Foreskin keratinocyte (primary cell): ENCODE measurements at places on chromosomes 7 and 10.

GRCh38 chr7:157211690-157212089 is 73.0 kb downstream of the UBE3C start:
- no peak for DNase-seq

- no peak for DNase-seq
Observed at GRCh38 chr10:87782721-87783120, 35.3 kb downstream of the ATAD1 start.

- no peak for DNase-seq
Observed at GRCh38 chr10:5305374-5305773, 59.4 kb upstream of the UCN3 start.

DNA sequence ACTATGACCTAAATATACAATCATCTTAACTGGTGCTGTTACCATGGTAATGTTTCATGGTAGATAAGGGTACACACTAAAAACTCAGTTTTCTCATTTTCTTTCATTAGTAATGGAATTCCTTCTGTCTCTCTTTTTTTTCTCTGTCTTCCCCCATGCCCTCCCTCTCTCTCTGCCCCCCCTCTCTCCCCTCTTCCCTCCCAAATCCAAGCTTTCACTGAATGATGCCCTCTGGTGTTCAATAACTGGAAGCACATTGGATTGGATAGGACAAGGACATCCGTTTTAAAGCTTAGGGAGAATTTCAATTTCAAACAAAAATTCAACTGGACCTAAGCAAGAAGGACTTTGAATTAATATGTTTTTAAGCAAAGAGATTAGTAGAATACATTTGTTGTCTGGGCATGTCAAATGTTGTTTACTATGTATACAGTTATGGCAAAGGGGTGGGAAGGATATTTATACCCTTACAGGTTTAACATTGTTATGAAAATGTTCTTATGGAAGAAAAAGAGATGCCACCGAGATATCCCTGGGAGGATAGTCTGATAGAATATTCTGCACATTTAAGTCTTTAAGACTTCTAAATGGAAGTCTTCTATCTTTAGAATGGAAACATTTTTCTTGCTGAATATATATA is 6.1 kb downstream of the CHRM2 start:
- DNase-seq: no peak

DNA sequence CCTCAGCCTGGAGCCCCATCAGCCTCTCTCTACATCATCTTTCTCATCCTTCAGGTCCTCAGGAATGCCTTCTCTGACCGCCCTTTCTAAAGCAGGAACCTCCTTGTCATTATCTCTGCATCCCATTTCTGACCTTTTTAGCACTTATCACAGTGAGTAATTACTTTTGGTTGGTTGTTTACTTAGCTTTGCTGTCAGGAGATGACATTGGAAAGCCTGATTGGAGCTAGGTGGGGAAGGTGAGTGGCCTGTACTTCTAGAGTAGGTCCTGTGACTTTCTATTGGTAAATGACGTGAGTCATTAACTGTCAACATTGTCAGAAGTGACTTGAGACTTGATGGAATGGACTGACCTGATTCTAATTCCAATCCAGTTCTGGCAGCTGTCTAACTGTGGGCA is 9.3 kb upstream of the SLC25A13 start:
- DNase-seq: no peak

DNA sequence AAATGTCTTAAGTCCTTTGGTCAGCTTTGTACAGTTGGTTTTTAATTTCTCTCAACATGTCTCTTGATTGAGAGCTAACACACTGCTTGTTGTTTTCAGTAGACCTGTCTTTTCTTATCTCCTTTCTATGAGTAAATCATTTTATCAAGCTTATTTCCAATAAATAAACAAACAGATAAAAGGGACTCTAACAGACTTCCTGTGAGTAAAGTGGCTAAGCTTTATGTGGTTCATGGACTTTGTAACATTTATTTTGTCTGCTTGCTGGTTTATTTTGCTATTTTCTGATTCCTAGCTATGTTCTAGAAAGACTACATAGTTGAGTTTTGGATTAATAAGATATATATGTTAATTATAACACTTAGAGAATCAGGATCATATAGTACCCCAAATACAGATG is 27.1 kb downstream of the OR9A2 start:
- DNase-seq: no peak

- DNase-seq: peak; percentile 64
Observed at GRCh38 chr10:132946-133898, 2.0 kb upstream of the ZMYND11 start.

GRCh38 chr10:132239126-132240031 is 52.6 kb downstream of the DPYSL4 start:
- no peak for DNase-seq

DNA sequence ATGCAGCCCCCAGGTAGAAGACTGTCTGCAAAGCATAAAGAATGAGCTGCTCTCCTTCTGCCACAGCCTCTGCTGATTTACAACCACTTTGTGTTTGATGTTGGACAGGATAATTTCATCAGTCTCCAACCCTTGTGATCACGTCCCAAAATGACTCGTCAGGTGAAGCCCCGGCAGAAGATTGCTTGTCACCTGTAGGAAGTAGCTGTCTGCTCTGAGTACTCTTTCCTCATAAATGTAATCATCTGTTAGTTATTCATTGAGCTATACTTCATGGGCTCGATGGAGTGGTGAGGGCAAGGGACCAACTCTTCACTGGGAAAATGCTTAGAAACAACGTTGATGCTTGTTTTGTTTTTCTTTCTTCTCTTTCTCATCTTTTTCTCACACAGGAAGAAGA is 290.9 kb upstream of the SP8 start:
- no peak for DNase-seq

DNA sequence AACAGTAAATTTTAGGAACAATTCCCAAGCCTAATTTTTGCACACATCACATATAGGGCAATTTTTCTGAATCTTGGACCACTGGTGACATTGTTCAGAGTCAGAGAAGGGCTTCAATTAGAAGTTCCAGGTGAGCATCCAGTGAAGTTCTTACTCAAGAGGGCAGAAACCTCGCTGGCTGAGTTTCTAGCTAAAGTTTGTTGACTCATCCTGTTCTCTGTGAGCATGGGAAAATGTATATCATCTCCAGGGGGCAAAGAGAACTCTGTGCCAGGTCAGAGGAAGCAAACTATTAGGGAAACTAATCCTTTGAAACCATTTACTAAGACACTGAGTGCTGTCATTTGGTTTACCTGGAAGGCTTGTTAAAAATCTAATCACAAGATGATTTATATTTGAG is 695.6 kb upstream of the IGFBP3 start:
- DNase-seq: peak; percentile 47

GRCh38 chr7:139526578-139527544 is 3.4 kb downstream of the CLEC2L start:
- DNase-seq: no peak

DNA sequence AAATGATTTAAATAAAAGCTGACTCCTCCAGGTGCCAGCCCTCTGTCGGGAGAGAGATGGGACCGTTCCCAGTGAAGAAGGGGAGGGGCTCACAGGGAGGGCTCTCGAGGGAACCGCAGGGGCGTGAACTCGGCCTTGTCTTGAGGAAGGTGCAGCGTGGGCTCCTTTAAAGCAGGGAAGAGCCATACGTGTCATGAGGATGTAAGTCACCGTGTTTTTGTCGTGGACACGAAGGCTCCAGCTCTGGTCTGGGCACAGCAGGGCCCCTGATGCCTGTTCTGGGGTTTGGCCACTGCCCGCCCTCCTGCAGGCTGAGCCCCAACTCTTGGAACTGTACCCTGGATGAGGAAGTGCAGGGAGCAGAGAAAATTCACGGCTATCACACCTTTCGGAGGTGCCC is 45.0 kb downstream of the JAKMIP3 start:
- no peak for DNase-seq

DNA sequence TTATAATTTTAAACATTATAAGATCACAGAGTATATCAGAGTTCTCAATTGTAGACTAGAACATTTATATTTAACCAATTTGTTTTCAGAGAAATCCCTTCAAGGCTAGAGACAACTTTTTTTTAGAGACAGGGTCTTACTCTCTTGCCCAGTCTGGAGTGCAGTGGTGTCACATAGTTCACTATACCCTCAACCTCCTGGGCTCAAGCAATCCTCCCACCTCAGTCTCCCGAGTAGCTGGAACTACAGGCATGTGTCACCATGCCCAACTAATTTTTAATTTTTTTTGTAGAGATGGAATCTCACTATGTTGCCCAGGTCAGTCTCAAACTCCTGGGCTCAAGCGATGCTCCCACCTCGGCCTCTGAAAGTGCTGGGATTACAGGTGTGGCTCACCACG is 15.3 kb downstream of the UCMA start:
- no peak for DNase-seq

DNA sequence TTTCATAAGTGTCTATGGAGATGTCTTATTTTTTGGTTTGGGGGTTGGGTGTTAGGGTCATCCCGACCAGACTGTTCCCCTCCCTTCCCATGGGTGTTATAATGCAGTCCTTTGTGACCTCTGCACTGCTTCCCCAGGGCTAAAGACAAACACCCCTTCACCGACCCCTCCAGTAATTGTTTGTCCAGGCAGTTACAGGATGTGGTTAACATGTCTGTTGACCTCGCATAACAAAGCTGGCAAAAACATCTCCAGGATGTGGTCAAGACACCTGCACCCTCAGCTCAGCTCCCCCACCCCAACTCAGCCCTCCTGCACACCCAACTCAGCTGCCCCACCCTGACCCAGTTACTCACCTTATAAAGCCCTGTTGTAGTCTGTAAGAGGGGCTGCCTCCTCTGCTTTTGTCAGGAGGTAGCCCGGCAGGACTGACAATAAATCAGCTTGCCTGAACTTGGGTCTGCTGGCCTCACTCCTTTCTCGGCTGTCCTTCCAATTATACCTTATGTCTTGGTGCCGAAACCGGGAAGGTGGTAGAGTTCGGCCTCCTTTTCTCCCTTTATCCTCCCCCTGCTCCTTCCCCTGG is 102.2 kb downstream of the ZNF92 start:
- no peak for DNase-seq

- no peak for DNase-seq
Observed at GRCh38 chr10:76213876-76214275, 782.5 kb downstream of the LRMDA start.

GRCh38 chr10:78337016-78337415 is 303.4 kb downstream of the RPS24 start:
- DNase-seq: no peak

DNA sequence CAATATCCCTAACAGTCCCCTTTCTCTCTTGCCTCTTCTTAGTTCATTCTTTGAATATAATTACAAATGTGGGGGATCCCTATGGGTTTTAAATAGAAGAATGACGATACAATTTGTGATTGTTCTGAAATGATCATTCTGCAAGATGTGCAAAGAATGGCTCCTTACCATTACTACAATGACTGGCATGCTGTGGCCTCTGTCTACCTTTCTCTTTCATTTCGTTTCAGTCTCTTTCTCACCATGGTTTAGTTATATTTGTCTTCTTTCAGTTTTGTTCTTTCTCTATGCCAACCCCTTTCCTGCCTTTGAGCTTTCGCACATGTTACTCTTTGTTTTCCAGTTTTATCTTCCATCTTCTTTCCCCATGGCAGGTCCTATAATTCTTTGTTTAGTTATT is 176.5 kb downstream of the SUGCT start:
- no peak for DNase-seq

DNA sequence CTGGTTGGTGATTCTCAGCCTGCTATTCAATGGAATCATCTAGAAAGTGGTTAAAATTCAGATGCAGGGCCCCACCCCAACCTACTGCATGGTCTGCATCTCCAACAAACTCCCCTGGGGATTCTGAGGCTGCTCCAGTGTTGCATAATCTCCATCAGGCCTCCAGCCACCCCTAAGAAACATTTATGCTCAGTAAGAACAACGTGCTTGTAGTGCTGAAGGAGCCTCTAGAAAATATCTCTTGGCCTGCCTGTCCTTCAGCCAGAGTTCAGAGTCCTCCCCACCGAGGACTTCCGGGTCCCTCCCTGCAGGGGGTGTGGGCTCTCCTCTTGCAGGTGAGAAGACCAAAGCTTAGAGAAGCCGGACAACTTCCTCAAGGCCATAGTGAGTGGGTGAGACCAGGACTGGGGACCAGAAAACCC is 159.8 kb downstream of the SH3PXD2A start:
- DNase-seq: no peak

DNA sequence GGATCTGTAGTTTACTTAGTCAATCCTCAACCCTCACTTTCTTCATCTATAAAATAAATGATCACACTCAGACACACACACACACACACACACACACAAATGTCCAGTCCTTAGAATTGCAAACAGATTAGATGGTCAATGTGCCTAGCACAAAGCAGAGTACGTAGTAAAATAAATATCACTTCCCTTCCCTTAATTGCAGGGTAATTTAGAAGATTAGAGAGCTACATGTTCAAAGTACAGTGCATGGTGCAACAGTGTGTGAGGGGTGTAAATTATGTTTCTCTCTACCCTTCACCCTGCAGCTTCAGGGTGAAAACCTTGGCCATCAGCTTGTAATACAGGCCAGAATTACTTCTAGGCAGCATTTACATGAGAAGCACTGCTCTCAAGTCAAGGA is 187.0 kb upstream of the GHITM start:
- DNase-seq: no peak

DNA sequence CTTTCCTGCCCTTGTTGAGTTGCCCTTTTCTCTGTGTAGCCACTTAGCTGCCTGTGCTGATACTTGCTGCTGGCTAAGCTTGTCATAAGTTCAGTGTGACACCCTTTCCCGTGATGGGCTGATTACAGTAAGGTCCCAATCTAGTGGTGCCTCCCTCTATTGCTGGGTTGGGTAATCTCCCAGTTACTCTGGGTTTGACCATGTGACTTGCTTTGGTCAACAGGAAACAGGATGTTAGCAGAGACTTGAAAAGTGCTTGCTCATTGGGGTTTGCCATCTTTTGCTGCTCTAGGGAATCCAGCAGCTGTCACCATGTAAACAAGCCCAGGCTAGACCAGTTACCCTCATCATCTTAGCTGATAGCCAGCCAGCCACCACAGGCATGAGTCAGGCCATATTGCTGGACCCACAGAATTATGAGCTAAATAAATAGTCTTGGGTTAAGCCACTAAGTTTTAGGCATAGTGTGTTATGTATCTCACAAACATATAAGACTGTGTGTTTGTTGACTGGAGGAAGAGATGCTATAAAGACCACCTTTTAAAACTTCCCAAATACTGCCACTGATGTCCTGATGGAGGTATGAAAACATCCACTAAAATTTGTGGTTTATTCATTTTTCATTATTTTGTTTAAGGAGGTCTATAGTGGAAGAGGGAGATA is 4.0 kb upstream of the LEP start:
- peak; percentile 98 for DNase-seq

DNA sequence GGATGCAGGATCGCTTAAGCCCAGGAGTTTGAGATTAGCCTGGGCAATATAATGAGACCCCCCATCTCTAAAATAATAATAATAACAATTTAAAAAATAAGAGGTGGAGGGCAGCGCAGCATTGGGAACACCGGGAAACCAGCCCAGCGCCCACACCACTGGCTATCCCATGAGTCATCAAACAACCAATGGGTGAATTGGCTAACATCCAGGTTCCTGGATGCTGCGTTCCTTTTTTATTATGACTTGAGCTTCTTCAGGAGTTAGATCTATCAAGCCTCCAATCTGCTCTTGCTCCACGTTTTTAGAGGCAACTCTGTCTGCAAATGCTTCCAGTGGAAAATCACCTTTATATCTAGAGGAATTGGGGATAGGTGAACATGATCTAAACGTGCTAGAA is 10.0 kb upstream of the LRRC4 start:
- DNase-seq: no peak

GRCh38 chr7:45885264-45885882 is 2.9 kb upstream of the IGFBP1 start:
- DNase-seq: no peak

GRCh38 chr10:101691081-101691480 is 3.9 kb downstream of the FBXW4 start:
- DNase-seq: no peak
